ENCODE measurements at places on chromosomes 7 and 10.

- no peak for DNase-seq
These were observed 775.1 kb downstream of the GATA3 start for GRCh38 chr10:8829592-8829991.

GRCh38 chr7:111401516-111401915, 160.8 kb downstream of the IMMP2L start:
- peak; percentile 67 for DNase-seq

DNA sequence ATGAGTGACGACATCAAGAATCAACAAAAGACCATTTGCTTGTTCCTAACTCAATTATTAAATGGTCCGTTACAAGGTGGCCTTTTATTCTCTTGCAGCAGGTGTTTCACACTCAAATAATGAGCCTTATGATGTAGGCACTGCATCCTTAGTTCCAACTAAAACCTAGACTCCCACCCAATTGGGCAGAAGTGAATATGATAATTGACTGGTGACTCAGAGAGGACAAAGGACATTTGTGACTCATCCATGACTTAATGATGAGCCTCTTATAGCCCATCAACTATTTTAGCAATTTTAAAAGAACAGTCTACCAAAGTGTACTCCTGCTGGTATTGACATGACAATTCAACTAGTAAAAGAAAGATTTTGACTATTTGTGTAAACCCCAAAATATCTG, 1027.8 kb upstream of the PHF14 start:
- no peak for DNase-seq

DNA sequence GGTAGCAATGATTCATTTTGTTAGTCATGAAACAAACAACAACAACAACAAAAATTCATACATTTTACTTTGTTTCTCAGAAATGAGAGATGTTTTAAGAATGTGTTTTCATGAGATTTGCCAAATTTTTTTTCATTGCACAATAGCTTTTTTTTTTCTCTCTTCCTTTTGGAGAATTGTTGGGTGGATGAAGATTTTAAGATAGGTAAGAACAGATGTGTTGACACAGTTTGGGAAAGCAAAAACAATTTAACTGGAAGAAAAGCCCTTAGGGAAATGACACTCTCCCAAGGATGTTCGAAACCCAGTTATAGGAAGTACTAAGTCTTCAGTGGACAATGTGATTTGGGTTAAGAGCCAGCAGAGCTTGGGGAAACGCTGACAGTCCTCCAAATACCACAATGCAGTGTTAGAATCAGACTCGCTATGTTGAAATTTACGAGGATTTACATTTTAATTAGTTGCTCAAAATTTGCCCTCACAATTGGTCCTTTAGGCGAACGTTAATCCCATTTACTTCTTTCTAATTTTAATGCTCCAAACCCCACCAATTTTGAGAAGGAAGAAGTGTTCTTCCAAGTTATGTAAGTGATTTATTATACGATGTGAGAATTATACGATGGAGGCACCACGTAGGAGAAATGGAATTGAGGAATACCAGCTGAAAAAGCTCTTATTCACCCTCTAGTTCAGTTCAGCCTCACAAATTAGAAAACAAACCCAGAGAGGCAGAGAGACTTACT, 61.2 kb downstream of the HHEX start:
- no peak for DNase-seq

- DNase-seq, result peak; percentile 34
These were observed 69.8 kb downstream of the MET start for GRCh38 chr7:116741625-116742316.

GRCh38 chr7:147639037-147639436, 951.5 kb upstream of the C7orf33 start:
- no peak for DNase-seq

GRCh38 chr10:63236113-63236935, 103.2 kb downstream of the NRBF2 start:
- peak; percentile 85 for DNase-seq

DNA sequence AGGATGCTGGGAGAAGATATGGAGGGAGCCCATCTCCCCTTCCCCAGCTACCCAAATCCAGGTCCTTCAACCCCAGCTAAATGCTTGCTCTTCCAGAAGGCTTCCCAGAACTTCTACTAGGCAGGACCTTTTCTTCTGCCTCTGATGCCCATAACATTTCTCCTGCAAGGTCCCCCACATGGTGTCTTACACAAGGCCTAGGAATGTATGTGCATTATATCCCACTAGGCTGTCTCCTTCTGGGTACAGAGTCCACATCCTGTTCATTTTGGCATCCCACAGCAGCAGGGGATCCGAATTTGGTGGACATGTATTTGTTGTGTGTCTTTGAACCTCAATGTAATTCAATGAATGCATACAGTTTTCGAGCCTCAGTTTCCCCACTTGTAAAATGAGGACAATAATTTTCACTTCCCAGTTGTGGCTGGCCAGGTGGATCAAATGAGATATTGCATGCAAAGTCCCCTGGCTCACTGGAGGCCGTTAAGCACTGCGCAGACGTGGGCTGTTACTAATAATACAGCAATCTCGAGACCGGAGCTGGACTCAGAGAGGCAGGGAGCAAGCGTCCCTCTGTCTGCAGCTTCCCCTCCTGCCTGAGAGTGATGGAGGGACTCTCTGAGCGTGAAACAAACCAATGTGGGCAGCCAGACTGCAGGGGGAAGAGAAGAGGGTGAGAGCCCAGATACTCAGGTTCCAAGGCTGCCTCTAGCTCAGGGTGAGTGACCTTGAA, 18.6 kb upstream of the YWHAG start:
- peak; percentile 76 for DNase-seq

GRCh38 chr10:102752266-102752930, 8.7 kb downstream of the WBP1L start:
- peak; percentile 73 for DNase-seq

DNA sequence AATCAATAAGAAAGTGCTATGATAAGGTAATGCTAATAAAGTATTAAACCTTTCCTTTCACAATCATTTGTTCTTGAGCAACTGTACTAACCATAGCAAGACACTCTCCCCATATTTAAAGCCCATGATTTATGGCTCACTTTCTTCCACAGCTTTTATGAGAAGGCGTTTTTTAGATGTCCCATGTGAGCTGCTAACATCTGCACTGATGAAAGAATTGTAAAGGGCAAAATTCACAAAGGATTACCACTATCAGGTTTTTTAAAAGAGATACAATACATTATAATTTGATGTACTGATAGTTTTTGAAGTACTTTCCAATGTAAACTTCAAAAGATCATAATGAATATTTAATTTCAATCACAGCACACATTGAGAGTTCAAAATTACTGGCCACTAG, 75.7 kb downstream of the RNLS start:
- no peak for DNase-seq

DNA sequence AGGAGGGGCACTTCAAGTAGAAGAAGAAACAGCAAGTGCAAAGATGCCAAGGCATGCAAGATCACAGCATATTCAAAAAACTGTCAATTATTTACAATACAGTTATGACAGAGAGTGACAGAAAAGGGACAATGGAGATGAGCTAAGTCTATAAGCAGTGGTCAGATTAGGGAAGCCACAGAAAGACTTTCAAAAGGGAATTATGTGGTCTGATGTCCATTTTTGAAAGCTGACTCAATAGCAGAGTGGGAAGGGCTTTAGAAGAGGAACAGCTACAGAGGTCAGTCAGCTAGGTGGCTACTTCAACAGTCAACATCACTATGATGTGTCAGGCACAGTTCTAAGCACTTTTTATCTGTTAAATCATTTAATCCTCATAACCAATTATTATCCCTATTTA, 45.2 kb upstream of the SPOCK2 start:
- peak; percentile 63 for DNase-seq

- no peak for DNase-seq
These were observed 192.7 kb downstream of the TCF7L2 start for GRCh38 chr10:113142601-113143362.

DNA sequence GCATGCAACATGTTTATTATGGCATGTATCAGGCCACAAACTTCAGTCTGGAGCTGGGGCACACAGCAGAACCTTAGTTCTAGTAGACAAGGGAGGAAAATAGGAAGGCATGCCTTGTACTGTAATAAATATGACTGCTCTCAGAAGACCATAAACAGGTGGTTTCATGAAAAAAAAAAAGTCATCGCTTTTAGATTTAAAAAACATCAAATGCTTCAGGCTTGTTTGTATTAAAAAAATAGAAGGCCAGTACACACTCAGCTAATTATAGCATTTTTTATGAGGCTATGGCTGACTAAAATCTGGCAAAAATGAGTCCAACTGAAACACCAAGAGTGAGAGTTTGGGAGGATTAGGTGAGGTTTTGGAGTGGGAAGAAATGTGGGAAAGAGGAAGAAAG, 204.1 kb downstream of the JAZF1 start:
- no peak for DNase-seq

DNA sequence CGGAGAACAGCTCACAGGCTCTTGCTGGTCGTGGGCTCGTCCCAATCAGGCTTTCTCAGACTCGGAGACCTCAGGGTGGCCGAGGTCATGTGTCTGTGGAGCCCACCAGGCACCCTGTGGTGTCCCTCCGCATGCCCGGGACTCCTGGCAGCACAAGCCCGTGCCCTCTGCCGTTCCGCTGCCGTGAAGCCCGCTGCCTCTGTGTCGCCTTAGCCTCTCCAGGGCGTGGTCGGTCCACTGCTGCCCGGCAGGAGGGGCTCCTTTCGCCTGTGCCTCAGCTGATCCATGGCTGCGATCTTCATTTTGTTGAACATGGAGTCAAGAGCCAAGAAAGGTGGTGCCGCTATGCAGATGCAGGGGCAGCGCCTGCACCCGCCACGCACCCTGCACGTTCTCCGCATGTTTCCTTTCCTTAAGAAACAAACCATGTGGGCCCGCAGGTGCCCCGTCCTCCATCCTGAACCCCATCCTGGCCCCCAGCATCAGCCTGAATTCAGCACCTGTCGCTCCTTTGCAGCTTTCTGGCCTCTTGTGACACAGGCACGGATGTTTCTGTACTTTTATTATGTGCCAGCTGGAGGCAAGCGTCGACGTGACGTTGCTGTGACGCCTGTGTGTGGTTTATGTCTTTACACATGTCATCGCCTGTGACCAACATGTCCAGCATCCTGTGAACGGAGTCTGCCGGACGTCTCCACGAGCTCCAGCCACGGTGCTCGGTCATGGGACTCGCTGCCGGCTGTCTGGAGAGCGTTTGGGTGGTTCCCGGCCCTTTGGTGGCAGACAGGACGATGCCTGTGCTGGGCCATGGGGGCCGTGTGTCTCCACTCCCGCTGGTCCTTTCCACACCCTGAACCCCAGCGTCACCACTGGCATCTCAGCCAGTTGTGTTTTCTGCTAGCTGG, 69.9 kb downstream of the NKX6-2 start:
- DNase-seq, result no peak

DNA sequence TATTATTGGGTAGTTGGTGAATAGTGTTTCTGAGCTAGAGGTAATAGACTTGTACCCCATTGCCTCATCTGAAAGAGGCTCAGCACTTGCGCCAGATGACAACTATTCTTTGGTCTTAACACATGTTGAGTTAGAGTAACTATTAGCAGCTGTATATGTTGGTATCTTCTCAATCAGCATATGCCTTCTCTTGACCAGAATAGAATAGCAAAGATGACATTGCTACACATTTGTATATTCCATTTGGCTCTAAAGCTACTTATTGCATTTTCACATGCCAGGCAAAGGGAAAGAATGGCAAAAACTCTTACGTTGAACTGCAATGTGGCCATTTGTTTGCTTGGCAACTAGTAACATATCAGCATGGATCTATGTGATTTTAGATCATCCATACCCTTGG, 173.8 kb upstream of the AGR3 start:
- no peak for DNase-seq

DNA sequence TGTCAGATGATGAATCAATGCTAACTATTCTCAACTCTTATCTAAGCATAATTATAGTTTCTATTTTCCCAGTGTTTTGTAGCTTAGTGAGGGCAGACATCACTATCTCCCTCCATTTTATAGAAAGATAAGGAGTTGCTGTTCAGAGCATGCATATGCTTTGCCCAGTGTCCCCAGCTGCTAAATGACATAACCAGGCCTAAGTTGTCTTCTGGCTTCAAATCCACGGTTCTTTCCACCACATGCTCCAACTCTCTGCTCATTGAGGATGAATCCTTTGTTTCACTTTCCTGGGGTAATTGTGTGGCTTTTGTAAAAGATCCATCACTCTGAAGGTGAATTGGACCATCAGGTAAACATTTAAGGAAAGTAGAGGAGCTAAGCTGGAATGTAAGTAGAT, 134.0 kb downstream of the SNX10 start:
- DNase-seq, result no peak

DNA sequence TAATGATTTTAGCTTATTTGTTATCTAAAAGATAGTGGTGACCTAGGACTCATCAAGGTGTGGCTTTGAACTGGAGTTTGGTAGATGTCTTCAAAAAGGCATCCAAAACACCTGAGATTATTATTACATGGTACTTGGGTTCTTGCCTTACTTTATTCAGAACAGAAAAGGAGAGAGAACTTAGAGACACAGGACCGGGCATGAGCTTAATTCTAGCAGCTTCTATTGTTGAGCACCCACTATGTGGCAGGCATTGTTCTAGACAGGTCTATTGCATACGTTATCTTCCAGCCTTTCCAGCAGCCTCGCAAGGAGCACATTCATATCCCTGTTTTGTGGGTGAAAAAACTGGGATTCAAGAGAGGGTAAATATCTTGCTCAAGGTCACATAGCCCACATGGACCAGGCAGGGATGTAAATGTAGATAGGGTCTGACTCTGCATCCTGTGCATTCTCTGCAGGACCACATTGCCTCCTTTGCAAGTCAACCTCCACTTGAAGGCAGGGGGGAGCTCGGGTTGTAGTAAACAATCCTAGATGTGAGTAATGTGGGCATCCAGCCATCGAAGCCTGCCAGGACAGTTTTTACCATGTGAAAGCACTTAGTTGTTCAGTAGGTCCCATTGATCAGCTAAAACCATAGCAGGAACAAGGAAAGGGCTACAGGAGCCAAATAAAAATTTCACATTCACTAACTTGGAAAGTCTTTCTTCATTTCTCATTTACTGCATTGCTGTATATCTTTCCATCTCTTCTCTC, 551.4 kb downstream of the LRMDA start:
- DNase-seq, result peak; percentile 31

GRCh38 chr7:28423918-28424514, 11.7 kb downstream of the CREB5 start:
- DNase-seq, result no peak

DNA sequence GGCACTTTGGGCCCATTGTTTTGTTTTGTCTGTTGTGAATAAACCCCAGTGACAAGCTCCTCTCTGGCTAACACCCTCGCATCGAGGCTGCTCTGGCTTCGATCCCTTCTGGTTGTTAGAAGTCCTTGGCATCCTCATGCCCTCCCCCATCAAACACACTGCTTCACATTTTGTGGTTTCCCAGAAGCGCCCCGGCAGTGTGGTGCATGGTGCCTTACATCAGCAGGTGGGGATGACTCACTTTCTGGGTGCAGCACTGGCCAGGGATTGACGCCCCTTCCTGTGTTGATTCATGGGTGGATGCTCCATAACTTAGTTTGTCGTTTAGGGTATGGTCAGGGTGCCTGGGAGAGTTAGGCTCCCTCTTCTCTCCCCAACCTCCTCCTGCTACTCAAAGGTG, 51.4 kb downstream of the PLPP4 start:
- DNase-seq, result peak; percentile 20

- no peak for DNase-seq
These were observed 72.2 kb upstream of the MYL10 start for GRCh38 chr7:101701153-101701794.

Measured in fibroblast of skin of scalp (primary cell).